ENCODE measurements at places on chromosomes 12 and 14.

- no peak for DNase-seq
Measured at GRCh38 chr14:69464829-69465228, 19.7 kb upstream of the PLEKHD1 start.

DNA sequence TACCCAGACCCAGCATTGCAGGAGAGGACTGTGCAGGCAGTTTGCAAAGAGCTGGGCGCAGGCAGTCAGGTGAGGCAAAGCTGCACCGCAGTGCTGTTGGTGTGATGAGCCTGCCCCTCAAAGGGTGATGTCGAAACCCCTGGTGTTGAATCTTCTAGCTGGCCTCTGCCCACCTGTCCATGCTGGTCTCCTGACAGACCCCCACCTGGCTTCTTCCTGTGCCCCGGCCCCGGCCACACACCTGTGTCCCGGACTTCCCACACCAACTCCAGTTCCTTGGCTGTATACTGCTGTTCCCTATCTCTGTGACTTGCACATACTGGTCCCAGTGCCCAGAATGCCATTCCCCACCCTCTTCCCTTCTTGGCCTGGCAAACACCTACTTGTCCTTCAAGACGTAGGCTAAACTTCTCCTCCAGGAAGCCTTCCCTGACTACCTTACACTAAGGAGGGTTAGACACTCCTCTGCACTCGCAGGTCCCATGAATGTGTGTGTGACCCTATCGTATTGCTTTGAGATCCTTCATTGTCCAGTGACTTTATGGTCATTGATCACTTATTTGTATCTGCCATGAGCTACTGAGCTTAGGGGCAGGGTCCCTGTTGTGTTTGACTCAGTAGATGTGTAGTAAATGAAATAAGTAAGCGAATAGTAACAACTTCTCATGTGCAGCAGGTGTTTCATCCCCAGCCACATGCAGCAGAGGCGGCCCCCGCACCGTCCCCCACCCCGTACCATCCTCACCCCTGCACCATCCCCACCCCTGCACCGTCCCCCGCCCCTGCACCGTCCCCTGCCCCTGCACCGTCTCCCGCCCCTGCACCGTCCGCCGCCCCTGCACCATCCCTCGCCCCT lies 37.4 kb downstream of the ESRRB start:
- DNase-seq = no peak

DNA sequence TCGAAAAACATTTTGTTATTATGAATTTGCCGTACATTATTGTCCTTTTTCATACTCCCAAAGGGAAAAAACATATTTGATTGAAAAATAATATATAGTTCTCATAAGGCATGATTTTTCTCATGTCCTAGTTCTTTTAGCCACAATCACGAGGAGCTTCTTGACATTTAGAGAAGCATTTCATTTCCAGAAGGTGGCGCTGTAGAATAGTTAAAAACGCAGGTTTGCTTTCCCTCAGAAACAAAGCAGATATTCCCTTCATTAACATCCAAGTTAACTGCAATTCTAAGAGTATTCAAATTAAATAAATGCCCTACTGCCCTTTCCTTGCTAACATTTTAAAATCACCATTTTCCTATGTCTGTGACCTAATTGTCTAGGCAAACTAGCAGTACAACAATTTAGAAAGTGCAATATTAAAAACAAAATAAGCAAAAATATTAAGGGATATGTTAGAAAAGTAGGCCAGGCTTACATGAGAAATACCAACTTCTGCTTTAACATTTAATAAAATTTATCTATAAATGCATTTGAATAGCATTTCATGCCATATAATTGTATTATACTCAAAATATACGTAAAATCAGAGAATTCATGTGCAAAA lies 10.9 kb upstream of the PIK3C2G start:
- DNase-seq = peak; percentile 77

DNA sequence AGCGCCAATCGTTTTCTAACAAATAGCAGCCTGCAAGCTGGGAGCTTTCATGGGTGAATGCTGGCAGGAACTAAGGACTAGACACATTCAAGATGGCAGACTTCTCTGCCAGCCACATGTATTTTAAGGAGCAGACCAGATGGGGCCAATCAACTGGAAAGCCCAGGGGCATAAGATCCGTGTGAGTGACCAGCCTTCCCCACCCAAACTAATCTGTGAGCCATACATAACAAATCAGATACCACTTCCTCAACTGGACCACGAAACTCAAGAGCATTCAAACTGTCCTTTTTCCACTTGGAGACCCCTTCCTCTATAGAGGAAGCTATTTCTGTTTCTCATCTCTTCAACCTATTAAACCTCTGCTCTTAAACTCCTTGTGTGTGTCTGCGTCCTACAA lies 9.7 kb downstream of the TCL1B start:
- no peak for DNase-seq

GRCh38 chr14:86602263-86602662 lies 1072.3 kb downstream of the FLRT2 start:
- DNase-seq = no peak

DNA sequence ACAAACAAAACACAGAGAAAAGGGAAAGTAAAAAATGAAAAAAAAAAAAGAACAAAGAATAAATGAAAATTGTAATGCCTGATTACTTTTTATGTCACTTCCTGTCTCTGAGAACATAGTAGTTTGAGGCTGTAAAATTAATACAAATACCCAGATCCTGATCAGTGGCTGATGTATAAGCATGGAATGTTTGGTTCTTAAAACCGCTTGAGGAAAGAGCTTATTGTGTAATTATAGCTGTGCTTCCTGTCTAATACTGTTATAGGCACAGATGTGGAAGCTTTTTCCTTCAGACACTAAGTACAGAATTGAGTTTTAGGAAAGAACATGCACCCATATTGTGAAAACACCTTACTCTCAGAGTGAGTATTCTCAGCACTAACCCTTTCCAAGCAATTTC lies 86.9 kb downstream of the AVPR1A start:
- DNase-seq = no peak

DNA sequence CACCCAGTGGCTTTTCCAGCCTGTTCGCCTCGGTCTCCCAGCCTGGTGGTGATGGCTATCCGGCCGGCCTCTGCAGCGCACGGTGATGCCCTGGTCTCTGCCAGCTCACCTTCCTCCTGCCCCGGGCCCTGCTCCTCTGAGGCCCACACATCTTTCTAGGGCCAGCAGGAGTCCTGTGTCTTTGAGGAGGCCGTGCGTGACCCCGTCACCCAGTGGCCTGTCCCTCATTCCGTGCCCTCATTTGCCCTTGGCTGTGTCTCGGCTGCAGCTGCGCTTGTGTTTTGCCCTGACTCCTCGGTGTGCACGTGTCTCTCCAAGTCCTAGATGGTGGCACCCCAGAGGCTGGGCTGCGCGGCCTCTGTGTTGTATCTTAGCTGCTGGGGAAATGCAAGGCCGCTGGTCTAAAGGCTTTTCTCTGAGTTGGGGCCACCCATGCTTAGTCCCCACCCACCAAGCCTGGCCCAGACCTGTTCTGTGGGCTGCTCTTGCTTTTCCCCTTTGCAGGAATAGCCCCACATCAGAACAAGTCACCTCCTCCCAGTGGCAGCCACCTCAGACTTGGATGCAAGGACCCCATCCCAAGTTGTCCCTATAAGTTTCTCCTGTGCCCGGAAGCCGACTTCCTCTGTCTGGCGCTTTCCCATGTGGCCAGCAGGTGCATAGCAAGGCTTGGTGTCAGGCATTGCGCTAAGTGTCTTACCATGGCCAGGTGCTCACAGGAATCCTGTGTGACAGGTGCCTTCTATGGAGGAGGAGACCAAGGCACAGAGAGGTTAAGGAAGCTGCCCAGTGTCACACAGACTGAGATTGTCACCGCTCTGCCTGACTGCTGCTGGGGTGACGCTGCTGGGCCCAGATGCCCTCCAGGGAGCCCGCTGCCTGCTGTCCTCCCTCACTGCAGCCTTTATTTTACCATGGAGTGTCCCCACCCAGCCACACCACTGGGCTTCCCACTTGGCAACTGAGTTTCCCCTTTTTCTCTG lies 64.5 kb downstream of the TSPAN9 start:
- DNase-seq = no peak

DNA sequence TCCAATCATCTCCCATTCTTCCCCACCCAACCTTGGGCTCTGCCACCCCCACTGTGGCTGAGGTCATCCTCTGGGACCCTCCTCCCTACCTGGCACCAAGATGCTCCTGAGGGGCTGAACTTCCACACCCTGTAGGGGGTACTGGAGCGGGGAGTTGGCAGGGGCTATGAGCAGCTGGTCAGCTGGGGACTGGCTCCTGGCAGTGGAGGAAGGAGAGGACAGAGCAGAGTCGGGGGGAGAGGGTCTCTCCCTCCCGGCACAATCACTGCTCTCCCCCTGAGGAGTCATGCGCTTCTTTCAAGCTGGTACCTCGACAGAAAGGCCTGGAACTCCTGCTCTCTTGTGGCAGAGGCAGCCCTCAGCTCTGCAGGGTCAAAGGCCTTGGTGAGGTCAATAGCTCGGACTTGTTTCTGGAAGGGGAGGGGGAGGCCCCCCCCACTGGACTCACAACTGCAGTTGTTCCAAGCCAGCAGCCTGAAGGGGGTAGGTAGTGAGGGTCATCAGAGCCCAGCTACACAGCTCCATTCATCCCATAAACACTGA lies 2.0 kb downstream of the B4GALNT1 start:
- no peak for DNase-seq

GRCh38 chr12:46473634-46474329 lies 101.2 kb upstream of the SLC38A2 start:
- no peak for DNase-seq

GRCh38 chr14:57086271-57087162 lies 182.2 kb downstream of the EXOC5 start:
- DNase-seq = no peak

DNA sequence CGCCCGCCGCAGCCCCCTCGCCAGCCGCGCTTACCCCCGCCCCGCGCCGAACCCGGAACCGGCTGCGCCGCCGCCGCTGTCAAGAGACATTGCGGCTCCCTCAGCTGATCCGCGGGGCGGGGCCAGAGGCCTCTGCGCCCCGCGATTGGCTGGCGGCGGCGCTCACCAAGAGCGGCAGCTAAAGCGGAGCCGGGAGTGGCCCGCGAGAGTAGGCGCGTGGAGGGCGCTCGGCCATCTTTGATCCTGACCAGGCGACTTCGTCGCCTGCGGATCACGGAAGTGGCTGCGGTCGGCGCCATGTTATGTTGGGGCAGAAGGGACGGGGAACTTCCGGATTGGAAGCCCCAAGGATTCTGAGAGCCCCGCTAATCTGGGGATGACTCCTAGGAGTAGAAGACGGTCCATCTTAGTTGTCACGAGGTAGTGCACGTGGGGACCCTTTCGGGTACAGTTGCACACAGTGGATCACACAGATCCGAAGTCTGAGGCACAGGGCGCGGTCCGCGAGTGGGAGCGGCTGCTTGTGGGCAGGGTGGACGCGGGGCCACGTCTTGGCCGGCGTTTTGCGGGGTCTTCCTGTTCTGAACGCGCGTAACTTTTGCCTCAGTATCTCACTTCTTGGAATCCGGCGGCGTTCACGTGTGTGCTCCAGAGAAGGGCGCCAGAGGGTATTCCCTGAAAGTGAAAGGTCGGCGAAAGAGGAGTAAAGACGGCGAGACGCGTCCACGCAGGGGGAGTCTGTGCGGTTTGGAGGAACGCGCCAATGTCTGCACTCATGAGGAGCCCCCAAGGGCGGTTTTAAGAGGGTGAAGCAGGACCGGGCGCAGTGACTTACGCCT lies at the start of gene CHFR:
Gene CHFR, minus strand, starts transcription at position 93 of the 839 bp plus-strand sequence. CDS start 277 bp downstream, outside the sequence.
- DNase-seq = peak; percentile 99

DNA sequence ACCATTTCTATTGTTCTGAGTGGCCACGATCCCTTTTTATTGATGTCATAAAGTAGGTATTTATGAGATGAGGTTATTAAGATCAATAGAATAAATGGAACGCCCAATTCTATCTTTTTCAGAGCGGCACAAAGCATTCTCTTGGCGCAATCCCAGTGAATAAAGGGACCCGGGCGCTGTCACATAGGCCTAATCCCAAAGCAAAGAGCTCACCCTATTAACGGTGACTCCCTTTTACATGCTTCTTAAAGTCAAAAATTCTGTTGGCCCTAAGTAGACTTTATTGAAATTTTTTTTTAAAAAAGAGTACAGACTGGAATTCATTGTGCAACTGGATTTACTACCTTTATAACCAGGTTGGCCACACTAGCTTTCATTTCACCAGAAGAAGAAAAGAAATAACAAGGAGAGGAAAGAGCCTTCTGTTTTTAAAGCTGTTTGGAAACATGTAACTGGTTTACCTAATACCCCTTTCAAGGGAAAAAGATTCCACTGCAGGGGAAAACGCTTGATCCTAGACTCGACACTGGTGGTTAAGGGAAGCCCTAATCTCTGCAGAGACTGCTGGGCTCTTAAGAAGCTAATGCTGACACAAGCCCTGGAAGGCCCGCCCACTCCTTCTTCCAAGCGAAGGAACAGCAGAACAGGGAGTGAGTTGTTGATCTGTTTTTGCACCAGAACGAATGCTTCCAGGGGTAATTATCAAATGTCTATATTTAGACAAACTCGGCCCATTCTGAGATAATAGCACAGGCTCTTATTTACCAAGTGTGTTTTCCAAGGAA lies 381.2 kb downstream of the BCL11B start:
- no peak for DNase-seq

DNA sequence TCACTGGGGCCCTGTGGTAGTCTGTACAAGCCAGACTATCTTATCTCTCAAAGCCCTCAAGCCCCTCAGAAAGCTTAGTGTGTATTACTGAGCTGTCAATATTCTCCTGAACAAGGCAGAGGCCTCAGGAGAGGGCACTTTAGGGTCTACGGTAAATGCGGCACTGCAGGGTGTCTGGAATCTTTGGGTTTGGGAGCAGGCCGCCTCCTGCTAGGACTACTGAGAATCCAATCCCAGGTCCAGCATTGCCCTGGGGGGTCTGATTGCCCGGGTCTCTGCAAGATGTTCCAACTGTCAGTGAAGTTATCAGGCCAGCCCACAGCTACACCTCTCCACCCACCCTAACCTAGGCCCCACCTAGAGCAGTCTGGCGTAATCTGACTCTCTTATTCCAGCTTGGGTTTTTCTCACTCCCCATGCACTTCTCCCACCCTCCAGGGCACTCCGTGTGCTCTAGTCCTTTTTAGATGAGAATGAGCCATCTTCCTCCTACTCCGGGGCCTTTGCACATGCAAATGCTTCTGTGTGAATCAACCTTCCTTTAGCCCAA lies 4.3 kb upstream of the ZFP36L1 start:
- no peak for DNase-seq

All from hindlimb muscle (tissue), 1 donor.